Stimulated activated CD4-positive, alpha-beta T cell treated with anti-CD3 and anti-CD28 coated beads, Interleukin-12 subunit alpha, Interleukin-12 subunit beta, amount 100 ng/mL, for 24 hours (primary cell): ENCODE measurements at places on chromosomes 3 and 15.

DNA sequence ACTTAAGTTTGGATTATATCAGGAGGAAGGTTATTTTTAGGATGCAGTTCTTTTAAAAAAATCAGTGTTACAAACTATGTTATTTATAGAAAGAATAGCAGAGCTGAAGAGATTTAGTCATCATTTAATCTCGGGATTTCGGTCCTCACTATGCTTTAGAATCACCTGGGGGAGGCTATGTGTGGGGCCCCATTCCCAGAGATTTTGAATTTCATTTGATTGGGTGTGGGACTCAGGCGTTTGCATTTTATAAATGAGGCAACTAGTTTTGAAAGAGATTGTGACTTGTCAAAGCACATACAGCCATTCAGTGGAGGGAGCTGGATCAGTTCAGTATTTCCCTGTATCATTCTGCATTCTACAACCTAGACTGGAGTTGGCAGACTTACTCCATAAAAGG is 36.8 kb downstream of the TFG start:
- DNase-seq: no peak

- no peak for DNase-seq
Measured at GRCh38 chr3:196544491-196544992, 23.8 kb downstream of the WDR53 start.

DNA sequence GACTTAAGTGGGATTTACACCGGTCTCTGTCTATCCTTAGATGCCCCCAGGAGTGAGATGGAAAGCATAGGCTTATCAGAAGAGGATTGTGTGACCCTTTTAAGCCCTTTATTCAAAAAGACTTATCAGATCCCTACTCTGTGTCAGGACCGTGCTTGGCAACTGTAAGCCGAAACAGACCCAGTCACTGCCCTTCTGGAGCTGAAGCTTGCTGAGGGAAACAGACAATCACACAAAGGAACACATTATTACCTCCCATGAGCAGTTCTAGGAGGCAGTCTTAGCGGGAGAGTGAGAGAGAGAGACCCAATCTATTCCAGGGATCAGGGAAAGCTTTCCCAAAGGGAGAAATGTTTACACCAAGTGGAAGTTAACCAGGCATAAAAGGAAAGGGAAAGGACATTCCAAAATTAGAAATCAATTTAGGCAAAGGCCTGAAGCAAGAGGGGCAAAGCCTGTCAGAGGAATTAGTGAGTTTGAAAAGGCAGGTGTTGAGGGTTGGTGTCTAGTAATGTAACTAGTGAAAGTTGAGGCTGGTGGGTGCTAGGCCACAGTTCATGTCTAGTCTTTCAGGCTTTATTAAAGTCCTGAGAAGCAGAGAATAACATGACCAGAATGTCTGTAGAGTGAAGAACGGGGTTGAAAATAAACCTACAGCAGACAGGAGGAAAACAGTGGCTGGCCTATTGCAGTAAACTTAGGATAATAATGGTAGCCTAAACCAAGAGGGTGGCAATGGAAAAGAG is 86.7 kb downstream of the THBS1 start:
- DNase-seq: no peak

DNA sequence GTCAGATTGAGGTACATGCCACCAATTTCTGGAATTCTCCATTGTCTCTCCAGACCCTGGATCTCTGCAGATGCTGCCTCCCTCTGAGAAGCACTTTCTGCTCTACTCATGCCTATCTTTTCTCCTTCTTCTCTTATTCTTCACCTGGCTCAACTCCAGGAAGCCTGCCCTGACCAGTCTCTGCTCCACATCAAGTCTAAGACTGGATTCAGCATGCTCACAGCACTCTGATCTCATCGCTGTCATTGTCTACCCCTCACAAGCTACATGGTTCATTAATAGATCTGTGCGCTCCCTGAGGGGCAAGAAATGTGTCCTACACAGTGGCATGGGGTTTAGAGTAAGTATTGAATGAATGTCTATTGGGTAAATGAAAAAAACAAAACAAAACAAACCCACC is 38.7 kb downstream of the CCR4 start:
- DNase-seq: no peak

- DNase-seq: no peak
Measured at GRCh38 chr3:48855681-48856447, 8.2 kb upstream of the PRKAR2A start.

- DNase-seq: no peak
Measured at GRCh38 chr15:40244961-40245523, 6.2 kb downstream of the PAK6 start.

DNA sequence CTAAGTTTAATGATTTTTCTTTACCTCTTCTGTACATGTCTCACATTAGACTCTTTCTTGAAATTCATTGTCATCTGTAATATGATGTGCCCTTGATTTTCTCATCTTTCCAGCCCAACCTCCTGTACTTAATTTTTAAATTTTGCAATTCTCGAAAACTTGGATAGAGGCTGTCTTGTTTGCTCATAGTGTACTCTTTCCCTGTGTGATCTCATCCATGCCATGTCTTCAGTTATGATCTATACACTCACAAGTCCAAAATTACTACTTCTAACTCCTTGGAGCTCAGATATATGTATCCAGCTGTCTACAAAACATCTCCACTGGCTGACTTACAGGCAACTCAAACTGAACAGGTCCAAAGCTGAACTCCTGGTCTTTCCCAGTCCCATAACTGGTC is 42.2 kb downstream of the CD200 start:
- DNase-seq: no peak

GRCh38 chr3:149551500-149551899 is 77.0 kb downstream of the TM4SF4 start:
- no peak for DNase-seq

DNA sequence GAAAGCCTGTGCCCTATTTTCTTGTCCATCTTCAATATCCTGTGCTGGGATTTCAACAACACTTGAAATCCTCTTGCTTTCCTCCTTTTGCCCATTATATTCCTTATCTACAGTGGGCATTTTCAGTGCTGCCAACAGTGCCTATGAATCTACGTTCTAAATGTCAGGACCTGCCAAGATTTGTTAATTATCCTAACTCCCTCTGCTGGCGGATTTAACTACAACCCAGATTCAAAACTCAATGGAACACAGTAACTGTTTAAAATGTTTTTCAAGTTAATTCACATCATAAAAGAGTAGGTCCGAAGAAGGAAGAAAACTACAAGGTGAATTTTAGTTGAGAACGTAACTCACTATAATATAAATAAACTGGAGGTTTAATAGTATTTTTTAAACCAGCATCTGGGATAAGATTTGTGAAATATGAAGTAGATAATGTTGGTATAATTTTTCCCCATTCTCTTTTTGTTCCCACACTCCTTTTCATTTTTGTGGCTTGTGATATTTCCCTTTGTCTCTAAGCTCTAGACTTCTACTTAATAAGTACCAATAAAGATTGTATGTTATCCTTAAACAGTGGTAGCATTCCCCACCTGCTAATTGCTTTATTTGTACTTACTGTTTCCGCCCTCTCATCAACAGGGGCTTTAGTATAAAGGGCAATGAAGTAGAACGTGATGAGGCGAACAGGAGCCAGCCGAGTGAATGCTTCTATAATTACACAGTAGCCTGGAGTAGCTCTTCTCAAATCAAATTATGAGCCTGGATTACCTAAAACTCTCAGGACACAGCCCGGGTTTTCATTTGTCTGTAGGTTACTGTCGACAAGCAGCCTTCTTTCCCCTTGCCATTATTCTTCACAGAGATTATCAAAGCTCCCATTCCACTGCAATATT is 302.5 kb upstream of the ATP11B start:
- no peak for DNase-seq

DNA sequence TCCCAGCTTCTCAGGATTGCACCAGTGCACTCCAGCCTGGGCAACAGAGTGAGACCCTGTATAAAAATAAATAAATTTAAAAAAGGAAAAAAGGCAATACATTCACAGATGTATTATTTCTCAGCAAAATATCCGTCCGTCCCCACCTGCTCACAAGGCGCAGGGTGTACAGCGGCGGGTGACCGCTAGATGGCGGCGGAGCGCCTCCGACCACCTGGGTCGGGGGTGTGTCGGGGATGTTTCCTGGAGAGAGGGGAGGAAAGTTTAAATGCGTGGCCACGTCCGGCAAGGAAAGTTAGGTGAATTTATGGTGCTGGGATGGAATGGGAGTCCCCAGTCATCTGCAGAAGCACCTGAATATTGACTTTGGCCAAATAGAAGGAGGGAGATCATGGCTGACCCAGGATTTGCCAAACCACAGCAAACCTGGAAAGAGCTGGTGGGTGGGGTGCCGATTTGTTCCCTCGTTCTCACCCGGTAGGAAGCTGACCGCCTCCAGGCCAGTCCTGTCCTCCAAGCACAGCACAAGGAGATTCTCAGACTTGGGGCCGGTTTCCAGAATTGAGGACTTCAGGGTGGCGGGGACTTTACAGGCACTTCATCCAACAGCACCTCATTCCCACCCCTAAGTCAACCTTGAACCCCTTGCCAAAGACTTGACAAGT is 88.3 kb downstream of the TMEM266 start:
- peak; percentile 33 for DNase-seq

- DNase-seq: no peak
Measured at GRCh38 chr15:42994546-42994945, 74.0 kb upstream of the TTBK2 start.

DNA sequence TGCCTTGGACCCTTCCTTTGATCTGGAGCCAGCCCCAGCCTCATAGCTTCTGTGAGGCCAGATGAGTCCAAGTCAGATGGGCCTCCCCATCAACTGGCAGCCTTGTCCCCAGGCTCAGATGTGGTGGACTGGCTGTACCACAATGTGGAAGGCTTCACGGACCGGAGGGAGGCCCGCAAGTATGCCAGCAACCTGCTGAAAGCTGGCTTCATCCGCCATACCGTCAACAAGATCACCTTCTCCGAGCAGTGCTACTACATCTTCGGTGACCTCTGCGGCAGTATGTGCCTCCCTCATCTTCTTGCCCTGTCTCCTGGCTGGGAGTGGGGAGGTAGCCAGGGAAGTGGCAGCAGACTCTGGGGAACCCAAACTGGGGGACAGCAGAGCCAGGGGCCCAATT is 6.9 kb upstream of the AP2M1 start:
- no peak for DNase-seq

GRCh38 chr15:31247404-31247803 is 79.2 kb upstream of the KLF13 start:
- no peak for DNase-seq

DNA sequence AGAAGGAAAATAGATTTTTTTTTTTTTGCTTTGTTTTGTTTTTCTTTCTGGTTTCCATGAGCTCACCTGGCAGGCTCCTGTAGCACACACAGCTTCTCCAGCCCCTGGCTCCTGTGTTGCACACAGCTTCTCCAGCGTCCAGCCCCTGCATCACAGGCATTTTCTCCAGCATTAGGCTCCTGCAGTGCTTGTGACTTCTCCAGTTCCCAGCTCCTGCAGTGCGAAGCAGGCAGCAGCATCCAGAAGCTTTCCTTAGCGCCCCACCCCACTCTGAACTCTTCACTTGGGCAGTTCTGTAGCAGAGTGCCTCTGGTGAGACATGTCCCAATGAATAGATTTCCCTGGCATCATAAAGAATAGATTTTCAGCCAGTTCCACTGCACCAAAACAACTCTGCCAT is 5.5 kb upstream of the CCDC39 start:
- no peak for DNase-seq

DNA sequence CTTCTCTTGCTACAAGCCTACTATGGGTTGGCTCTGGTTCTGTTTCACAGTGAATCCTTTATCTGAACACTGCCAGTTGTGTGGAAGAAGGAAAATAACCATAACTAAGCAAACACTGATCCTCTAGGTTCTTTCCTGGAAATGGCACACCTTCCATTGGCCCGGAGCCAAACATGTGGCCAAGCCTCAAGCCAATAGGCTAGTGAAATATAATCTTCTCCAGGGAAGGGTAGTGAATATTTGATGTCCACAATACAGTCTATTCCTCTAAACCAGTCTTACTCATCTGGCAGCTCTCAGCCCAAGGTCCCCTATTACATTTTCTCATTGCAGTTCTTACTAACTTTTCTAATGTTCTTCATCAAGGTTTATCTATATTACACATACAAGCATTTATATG is 921.3 kb downstream of the TUSC7 start:
- DNase-seq: no peak

DNA sequence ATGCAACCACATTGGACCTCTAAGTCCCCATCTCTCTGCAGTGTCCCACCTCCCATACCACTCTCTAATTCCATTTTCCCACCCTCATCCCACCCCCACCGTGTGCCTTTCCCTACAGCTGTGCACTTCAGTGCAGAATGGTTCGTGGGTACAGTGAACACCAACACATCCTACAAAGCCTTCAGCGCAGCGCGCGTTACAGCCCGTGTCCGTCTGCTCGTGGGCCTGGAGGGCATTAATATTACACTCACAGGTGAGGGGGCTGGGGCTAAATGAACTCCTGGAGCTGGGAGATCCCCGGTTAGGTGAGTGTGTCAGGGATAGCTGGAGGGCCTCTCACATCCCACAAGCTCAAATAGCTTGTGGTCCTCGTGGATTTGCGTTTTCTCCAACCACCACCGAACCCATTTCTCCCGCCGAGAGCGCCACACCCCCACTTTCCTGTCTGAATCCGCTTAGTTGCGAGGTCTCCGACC is 1.9 kb downstream of the DUOXA2 start:
- no peak for DNase-seq

- no peak for DNase-seq
Measured at GRCh38 chr15:42602501-42602900, 27.1 kb downstream of the STARD9 start.
